Stimulated activated CD8-positive, alpha-beta memory T cell treated with anti-CD3 and anti-CD28 coated beads, Interleukin-4, amount 100 ng/mL, for 24 hours (primary cell): ENCODE measurements at places on chromosomes 7 and 10.

GRCh38 chr10:110919349-110919931 is at the start of gene SHOC2:
Gene SHOC2, plus strand, starts transcription at chr10:110919604. Its CDS starts 44,755 bp downstream, at chr10:110964359.
- DNase-seq: peak; percentile 96

GRCh38 chr7:13982940-13983677 is 6.4 kb downstream of the ETV1 start:
- DNase-seq: no peak

- no peak for DNase-seq
These were observed 535.8 kb downstream of the PTPRN2 start for GRCh38 chr7:158051776-158052175.

DNA sequence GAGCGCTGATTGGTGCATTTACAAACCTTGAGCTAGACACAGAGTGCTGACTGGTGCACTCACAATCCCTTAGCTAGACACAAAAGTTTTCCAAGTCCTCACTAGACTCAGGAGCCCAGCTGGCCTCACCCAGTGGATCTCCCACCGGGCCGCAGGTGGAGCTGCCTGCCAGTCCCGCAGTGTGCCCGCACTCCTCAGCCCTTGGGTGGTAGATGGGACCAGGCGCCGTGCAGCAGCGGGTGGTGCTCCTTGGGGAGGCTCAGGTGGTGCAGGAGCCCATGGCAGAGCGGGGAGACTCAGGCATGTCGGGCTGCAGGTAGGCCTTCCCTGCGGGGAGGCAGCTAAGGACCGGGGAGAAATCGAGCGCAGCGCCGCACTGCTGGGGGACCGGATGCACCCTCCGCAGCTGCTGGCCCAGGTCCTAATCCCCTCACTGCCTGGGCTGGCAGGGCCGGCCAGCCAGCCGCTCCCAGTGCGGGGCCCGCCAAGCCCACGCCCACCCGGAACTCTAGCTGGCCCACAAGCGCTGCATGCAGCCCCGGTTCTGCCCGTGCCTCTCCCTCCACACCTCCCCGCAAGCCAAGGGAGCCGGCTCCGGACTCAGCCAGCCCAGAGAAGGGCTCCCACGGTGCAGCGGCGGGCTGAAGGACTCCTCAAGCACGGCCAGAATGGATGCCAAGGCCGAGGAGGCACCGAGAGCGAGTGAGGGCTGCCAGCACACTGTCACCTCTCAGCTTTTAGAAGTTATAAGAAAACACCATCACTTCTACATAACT is 128.9 kb downstream of the ZNF438 start:
- no peak for DNase-seq

- DNase-seq: no peak
These were observed 2.5 kb downstream of the NUDT5 start for GRCh38 chr10:12193193-12193592.

GRCh38 chr7:39240864-39241263 is 263.2 kb downstream of the POU6F2 start:
- DNase-seq: no peak

DNA sequence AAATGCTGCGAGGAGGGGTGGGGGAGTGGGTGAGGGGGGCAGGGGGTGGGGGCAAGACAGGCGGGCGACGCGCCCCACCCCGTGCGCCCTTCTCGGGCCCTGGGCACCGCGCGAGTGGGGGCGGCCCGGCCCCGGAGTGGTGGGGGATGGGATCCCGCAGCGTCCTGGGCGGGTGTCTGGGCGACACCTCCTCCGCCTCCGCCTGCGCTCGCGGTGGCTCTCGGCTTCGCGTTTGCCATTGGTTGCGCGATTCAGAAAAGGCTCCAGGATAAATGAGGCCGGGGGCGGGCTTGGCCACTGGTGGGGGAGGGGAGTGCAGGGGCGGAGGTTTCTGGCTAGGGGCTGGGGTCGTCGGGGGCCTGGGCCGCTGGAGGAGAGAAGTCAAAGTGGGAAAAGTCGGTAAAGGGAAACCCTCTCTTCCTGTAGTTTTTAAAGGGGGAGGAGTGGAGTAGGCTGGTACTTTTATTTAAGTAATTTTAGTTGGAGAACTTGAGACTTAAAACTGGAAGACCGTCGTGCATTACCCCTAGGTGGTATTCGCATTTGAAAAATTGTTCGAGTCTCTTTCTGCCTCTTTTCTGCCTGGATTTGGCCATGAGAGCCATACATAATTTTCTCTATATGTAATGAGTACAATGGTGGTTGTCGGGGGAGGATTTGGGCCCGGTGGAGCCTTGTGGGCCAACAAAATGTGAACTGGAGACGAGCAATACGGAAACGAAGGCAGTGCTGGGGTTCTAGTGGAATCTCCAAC is 992 bp upstream of the IGF2BP3 start:
- no peak for DNase-seq

DNA sequence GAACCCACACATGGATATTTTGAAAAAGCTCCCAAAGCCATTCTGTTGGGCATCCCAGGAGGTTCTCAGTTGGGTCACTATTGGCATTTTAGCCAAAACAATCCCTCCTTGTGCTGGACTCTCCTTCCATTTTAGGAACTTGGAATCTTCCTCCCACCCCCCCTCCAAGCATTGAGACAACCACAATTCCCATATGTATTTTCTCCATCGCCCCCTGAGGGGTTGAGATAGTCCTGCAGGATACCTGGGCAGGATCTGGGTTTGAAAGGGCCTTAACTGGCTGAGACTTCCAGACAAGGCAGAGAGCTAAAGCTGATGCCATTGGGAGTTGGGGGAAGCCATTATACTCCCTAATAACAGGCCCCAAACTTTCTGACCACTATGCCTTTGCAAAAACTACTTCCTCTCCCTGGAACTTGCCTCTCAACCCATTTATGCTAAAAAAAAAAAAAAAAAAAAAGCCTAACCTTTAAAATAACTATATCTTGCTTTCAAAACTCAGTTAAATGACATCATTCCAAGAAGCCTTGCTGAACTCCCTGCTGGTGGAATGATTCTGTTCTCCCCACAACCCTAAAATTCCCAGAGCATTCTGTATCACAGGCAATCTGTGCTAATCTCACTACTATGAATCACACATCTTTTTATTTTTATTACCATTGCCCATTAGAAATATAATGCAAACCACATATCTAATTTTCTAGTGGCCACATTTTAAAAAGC is 77.5 kb upstream of the PDE1C start:
- no peak for DNase-seq

- no peak for DNase-seq
These were observed 602.9 kb downstream of the IPMK start for GRCh38 chr10:57664815-57665214.

DNA sequence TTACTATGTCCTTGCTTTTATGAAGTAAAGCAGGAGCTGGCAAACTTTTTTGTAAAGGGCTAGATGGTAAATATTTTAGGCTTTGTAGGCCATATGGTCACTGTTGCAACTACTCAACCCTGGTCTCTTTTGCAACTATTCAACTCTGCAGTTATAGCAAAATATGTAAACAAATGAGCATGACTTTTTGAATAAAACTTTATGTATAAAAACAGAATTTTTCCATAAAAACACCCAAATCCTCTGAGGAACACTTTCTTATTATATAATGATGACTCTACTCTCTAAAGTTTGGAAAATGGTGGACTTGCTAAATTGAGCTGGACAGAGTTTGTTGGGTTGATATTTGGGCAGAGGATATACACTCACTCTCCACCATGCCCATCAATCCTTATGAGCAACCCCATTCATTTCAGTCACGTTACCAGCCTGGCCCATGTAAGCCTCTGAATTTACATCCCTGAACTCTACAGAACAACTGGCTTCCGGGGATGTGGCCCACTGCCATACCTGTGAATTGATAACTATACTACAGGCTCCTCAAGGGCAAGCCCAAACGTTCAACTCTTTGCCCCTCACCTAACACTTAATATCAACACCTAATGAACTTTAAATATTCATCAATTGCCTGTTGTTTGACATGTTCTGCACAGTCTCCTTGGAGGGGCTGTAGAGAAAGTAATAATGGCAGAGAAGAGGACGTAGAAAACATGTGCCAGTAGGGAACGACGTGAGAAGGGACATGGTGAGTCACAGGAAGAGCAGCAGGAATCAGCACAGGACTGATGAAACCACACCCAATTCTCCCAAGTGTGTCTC is 37.6 kb downstream of the SGMS1 start:
- DNase-seq: no peak

DNA sequence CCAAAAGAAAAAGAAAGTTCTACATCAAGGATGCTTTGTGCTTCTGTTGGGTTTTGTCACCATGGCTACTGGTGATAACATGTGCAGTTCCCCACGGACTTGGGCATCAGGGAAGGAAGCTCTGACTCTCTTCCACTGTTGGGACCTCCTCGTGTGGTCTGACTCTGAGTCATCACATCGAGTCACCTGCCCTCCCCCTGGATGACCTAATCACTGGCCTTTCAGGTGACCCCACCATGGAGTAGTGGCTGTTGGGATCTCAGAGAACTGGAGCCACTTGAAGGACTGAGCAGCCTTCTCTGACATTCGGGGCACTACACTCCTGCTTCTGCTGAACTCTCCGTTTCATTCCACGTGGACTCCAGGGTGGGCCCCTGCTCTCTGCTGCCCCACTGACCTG is 60.8 kb upstream of the DOCK1 start:
- DNase-seq: no peak

DNA sequence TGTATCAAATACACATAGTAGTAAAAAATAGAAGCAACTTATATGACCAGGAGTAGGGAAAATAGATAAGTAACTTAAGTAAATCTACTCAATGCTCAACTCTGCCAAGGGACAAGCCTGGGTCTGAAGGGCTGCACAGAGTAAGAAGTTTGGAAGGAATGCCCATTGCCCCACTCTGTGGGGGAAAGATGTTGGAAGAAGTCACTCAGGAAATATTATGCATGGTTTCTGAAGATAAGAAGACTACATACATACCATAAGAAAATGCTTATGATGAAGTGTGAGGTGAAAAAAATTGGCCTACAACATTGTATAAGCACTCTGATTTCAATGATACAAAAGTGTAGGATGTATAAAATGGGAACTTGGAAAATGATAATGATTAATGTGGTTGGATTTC is 54.0 kb downstream of the LAMB4 start:
- DNase-seq: no peak

GRCh38 chr10:34400075-34400474 is 415.0 kb downstream of the PARD3 start:
- no peak for DNase-seq

GRCh38 chr7:25303281-25304181 is 75.2 kb upstream of the NPVF start:
- DNase-seq: no peak

GRCh38 chr7:40799-41750 is 151.3 kb upstream of the FAM20C start:
- no peak for DNase-seq

DNA sequence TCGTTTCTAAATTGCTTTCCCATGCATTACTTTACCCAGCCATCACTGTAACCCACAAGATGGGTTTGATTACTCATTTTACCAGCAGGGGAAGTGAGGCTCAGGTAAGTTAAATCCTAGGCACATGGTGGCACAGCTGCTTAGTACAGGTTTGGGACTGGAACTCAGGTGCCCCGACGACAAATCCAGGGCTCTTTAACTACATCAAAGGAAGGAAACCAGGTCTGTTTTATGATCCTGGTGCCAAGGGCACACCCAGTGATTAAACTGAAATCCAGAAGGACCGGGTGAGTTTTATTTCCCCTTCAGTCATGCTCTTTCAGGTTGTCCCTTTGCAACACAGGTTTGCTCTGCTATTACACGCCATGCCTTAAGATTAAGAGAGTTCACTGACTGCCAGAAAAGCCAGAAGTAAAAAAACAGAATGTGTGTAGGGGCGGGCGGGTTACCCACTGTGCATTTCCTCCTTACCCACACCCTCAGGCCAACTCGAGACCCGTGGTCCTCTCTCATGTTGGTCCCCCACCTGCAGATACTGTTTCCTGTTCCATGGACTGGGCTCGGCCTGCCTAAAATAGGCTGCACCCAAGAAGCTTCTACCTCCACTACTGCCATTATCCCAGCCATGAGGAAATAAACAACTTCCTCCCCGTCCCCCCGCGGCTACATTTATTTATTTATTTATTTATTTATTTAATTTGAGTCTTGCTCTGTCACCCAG is 55.1 kb upstream of the KDM7A start:
- no peak for DNase-seq

- no peak for DNase-seq
These were observed 9.1 kb downstream of the CREB3L2 start for GRCh38 chr7:137992550-137993394.
